Type B pancreatic cell (in vitro differentiated cells): ENCODE measurements at places on chromosomes 16 and 17. TPM values are rescaled to one million over a fixed set of nuclear protein-coding genes. Genes with fewer than 3 reads are reported as not detected.
A peak's percentile ranks its signal among the peaks of the same experiment; 100 is the strongest.

GRCh38 chr17:38508954-38509771 is 80.9 kb downstream of the ARHGAP23 start:
- DNase-seq: peak; percentile 88
- H3K36me3 ChIP-seq: peaks cover 9% of the 10 kb centered on the region
- H3K4me1 ChIP-seq: peaks cover 6% of the 10 kb centered on the region

DNA sequence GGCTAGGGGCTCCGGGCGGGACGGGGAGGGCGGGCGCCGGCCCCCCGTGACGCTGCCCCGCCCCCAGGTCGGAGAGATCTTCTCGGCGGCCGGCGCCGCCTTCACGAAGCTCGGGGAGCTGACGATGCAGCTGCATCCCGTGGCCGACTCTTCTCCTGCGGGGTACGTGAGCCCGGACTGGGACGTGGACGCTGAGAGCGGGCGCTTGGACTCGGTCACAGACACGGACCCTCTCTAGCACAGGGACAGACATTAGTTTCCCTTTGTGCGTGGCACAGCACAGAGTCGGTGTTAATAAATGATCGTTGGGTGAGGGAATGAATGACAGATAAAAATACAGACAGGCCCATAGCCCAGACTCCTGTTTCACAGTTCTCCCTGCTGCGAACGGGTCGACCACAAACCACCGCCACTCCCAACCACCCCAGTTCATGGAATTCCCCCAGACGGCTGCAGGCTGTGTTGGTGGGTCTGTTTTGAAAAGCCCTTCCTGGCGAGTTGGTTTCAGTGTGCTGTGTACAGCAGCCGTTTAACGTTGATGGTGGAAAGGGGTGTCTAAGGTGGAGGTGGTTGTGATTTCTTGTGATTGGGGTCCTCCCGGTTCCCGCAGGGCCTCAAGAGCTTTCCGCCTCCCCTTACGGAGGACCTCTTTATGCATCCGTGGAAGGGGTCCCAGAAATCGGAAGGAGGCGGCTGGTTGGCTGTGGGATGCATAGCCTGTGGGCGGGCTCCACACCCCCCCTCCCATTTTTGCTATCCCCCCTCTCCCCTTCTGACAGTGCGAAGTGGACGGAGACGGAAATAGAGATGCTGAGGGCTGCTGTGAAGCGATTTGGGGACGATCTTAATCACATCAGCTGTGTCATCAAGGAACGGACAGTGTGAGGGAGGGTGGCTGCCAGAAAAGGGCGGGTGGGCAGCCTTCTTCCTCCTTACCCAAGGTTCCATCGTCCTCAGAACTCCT is 2.9 kb downstream of the RNASEK start:
- no peaks in the 10 kb centered on the region for H3K27me3 ChIP-seq
- H3K27ac ChIP-seq: peak overlapping the region; percentile 88
- H3K4me3 ChIP-seq: peak overlapping the region; percentile 90

- no peaks in the 10 kb centered on the region for H3K4me1 ChIP-seq
- no peak overlapping the region for H3K27ac ChIP-seq
- DNase-seq: peak; percentile 54
- H3K27me3 ChIP-seq: peaks cover 43% of the 10 kb centered on the region
- no peaks in the 10 kb centered on the region for H3K36me3 ChIP-seq
- no peak overlapping the region for H3K4me3 ChIP-seq
These were observed 98.2 kb downstream of the CYLD start for GRCh38 chr16:50839920-50840729.

- no peaks in the 10 kb centered on the region for H3K36me3 ChIP-seq
- peaks cover 16% of the 10 kb centered on the region for H3K27me3 ChIP-seq
- no peak for DNase-seq
- no peak overlapping the region for H3K27ac ChIP-seq
- H3K4me1 ChIP-seq: no peaks in the 10 kb centered on the region
These were observed 72.7 kb upstream of the GAS7 start for GRCh38 chr17:10271106-10271562.

DNA sequence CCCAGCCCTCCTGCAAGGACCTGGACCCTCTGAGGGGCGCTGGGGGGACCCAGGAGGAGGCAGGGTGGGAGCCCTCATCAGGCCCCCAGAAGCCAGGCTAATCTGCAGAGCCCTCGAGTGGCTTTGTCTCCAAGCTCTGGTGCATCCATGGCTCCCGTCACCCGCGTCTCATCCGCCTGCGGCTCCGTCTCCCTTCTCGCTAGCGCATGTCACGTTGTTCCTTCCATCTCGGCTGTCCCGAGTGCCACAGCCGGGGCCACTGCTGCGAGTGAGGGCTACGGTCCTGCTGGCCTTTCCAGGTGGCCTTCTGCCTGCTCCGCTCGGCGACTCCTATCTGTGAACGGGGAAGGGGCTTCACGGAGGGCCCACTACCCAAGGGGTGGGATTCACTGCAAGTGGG is 53.6 kb downstream of the ZFPM1 start:
- DNase-seq: no peak
- no peak overlapping the region for H3K27ac ChIP-seq
- peaks cover 6% of the 10 kb centered on the region for H3K4me1 ChIP-seq

- no peaks in the 10 kb centered on the region for H3K27me3 ChIP-seq
- H3K27ac ChIP-seq: no peak overlapping the region
- peaks cover 33% of the 10 kb centered on the region for H3K36me3 ChIP-seq
These were observed 8.0 kb downstream of the POLR3K start for GRCh38 chr16:45454-45853.

The YBX2 gene
- total RNA-seq: 4.5 and 7.0 TPM in 2 replicates

DNA sequence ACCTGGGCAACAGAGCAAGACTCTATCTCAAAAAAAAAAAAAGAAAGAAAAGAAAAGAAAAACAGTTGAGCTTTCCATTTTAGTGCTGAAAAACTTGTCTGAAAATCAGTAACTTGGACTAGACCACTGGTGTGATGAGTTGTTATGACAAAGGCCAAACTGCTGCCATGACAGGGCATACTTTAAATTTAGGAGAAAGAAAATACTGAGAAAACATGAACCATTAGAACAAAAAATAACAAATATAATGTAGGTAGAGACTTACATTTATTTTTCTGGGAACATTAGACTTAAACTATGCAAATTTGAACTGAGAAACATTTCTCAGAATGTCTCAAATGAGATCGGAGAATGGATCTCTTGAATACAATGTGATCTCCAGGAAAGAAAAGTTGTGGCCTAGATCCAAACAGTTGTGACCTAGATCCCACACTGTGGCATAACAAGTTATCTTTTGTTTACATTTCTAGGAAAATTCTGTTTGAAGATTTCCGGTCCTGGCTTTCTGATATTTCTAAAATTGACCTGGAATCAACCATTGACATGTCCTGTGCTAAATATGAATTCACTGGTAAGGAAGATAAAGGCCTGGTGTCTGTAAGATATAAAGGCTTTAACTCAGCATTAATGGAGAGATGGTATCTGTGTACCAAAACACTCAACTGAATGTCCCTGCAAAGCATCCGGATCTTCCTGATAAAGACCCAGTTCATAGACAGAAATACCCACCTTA is 10.9 kb downstream of the OGFOD1 start:
- H3K27me3 ChIP-seq: no peaks in the 10 kb centered on the region
- no peak overlapping the region for H3K27ac ChIP-seq
- no peak overlapping the region for H3K4me3 ChIP-seq
- H3K4me1 ChIP-seq: no peaks in the 10 kb centered on the region
- peaks cover 39% of the 10 kb centered on the region for H3K36me3 ChIP-seq
- DNase-seq: no peak

The ATP2C2 gene
- 12.2 and 19.3 TPM in 2 replicates for total RNA-seq

GRCh38 chr16:85395913-85396878 is 216.9 kb upstream of the GSE1 start:
- DNase-seq: no peak
- peak overlapping the region; percentile 59 for H3K27ac ChIP-seq
- H3K27me3 ChIP-seq: no peaks in the 10 kb centered on the region
- H3K4me1 ChIP-seq: peaks cover 36% of the 10 kb centered on the region
- H3K36me3 ChIP-seq: no peaks in the 10 kb centered on the region

DNA sequence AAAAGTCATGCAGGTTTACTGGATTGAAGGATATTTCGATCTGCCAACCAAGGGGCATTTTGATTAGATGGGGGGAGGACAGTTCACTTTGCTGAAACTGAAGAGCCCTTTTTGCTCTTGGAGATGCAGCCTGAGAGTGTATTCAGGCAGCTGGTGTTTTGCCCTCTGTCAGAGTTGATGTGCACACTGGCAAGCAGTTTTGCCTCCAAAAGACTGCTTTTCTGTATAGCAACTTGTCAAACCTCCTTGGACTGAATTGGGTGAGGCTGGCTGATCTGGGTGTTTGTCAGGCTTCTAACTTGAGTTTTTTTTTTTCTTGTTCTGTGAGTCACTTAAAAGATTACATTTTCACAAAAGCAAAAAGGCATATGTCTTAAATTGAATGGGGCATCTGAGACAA is 22.6 kb upstream of the ANKFN1 start:
- DNase-seq: no peak
- no peaks in the 10 kb centered on the region for H3K36me3 ChIP-seq

The CTF1 gene
- 2.5 and 3.1 TPM in 2 replicates for total RNA-seq

DNA sequence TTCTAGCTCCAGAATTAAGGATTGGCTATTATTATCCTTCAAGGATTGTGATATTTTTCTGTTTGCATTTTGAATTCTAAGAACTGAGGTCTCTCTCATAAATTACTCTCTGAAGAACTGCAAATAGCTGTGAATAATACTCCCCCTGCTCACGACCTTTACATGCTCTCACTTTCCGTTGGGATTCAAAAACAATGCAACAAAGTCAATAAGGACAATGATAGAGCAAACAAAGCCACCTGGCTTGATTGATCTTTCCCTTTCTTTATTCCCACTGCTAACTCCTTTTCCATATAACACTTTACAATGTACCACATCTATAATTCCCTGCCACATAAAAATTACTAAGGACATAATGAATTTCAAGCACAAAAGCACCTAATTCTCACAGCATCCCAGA is 523.0 kb upstream of the CA10 start:
- DNase-seq: no peak
- no peak overlapping the region for H3K4me3 ChIP-seq
- H3K36me3 ChIP-seq: no peaks in the 10 kb centered on the region

- no peak for DNase-seq
- no peaks in the 10 kb centered on the region for H3K36me3 ChIP-seq
- no peaks in the 10 kb centered on the region for H3K27me3 ChIP-seq
- no peak overlapping the region for H3K27ac ChIP-seq
- H3K4me1 ChIP-seq: no peaks in the 10 kb centered on the region
- H3K4me3 ChIP-seq: no peak overlapping the region
These were observed 110.8 kb upstream of the SALL1 start for GRCh38 chr16:51261919-51262318.

The LITAFD gene
- total RNA-seq: not detected in 2 replicates
